ENCODE measurements at places on chromosomes 2 and 18.
A peak's percentile ranks its signal among the peaks of the same experiment; 100 is the strongest.

- DNase-seq: no peak
These were observed 97.2 kb downstream of the SMAD7 start for GRCh38 chr18:48853588-48853987.

DNA sequence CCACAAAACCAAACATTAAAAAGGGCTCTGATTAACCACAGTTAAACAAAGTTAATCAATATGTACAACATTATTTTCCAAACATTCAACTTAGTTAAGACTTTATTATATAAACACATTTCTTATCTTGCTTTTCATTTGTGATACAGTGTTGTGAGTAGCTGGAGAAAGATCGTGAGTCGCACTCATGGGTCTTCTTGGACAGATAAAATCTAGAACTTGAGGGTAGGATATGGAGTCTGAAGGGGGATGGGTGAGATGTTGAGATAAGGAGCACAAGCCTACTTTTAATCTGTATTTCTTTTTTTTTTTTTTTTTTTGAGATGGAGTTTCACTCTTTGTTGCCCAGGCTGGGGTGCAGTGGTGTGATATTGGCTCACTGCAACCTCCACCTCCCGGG lies 22.6 kb upstream of the TMEM214 start:
- no peak for DNase-seq

DNA sequence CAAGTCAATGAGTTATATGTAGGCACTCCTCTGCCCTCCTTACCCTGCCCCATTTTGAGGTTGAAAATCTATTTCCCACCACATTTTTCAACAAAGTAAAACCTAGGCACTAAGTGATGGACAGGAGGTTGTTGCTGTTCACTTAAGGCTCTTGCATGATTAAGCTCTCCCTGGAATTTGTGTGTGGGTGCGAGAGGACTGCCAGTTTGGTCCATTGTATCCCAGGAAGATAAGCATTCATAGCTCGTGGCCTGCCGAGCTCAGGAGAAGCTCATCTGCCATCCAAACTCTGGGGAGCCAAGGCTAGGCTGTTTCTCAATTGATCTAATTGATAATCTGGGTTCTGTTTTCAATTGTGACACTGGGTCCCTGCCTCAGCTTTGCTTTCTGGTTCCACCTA lies 4.7 kb upstream of the MAP4K4 start:
- DNase-seq: no peak

DNA sequence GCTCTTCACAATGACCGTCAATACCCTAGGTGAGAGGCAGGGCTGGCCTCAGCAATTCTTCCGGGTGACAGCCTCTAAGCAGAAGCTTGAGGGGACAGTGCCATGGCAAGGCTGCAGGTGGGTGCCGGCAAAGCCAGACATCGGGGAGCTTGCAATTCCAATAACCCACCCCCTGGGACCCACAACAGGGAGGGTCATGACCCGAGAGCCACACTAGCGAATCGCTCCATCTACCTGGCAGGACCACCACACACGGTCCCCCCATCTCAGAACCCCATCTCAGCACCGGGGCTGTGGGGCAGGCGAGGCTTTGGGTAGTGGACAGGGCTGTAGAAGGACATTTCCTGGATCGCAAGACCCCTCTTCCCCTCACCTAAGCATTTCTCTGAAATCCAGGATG lies 177.2 kb downstream of the ACKR3 start:
- DNase-seq: no peak

- no peak for DNase-seq
These were observed 67.3 kb upstream of the PPP1CB start for GRCh38 chr2:28684142-28684858.

GRCh38 chr2:217049956-217050355 lies 190.1 kb upstream of the TNP1 start:
- DNase-seq: no peak

DNA sequence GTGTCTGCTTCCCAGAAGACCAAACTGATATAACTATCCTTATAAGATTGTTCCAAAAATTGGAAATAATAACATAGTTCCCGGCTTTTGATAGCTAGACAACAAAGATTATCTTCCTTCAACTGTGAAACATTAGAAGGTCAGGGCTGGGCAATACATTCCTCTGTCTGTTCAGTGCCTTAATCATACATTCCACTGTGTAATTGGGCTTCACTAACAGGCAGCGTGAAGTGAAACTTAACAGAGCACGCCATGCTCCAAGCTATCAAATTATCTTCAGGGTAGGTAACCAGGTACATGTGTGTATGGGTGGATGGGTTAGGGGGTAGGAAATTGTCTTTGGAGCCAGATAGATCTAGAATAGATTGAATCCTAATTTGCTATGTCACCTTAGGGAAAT lies 23.5 kb upstream of the ARL5A start:
- no peak for DNase-seq

- no peak for DNase-seq
These were observed 29.5 kb downstream of the EPB41L5 start for GRCh38 chr2:120042359-120042758.

DNA sequence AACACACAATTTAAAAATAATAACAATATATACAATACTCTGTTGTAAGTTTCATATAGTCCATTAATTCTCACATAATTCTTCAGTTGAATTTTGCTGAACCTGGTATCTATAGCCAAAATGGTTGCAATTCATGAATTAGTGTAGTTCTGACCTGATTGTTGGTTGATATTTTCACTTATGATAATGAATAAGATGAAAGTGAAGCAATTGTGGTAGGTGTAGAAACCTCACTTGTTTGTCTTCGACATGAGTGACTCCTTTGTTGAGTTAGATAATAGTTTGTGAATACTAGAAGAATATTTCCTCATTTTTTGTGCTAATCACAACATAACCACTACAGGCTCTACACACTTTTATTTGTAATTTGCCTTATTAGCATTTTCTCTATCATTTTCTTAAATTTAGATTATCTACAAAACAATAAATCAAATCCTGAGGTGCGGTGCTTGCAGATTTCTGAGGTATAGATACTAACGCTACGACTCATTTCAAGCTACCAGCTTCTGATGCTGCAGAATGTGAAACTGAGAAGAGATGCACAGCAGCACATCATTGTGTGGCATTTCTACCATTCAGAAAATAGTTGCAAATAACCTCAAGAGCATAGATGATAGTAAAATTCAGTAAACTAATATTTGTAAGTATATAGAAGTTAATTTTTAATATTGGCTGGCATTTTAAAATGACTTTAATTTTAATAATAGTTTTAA lies 117.9 kb downstream of the KCNH7 start:
- no peak for DNase-seq

DNA sequence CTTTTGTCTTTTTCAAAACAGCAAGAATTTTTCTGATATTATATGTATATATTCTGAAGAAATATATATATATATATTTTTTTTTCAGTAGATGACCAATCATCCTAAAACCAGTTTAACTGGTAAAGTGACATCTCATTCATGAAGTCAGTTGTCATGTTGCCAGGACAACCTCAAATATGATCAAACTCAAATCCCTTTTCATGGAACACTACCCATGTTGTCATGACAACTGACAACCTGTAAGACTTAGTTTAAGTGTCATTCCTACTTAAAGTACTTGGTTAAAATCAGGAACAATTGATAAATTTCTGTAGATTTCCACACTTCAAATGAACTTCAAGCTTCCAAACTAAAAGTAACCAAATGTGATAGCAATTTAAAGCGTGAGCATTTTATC lies 101.8 kb upstream of the ERBB4 start:
- no peak for DNase-seq

DNA sequence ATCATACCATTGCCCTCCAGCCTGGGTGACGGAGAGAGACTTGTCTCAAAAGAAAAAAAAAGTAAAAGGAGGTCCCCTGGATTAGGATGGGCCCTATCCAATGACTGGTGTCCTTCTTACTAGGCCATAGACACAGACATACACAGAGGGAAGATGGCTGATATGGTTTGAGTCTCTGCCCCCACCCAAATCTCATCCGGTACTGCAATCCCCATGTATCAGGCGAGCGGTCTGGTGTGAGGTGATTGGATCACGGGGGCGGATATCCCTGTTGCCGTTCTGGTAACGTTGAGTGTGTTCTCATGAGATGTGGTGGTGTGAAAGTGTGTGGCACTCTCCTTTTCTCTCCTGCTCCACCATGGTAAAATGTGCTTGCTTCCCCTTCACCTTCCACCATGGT lies 7.8 kb upstream of the CNDP2 start:
- DNase-seq: no peak

- no peak for DNase-seq
These were observed 203.7 kb upstream of the DLGAP1 start for GRCh38 chr18:4658804-4659203.

DNA sequence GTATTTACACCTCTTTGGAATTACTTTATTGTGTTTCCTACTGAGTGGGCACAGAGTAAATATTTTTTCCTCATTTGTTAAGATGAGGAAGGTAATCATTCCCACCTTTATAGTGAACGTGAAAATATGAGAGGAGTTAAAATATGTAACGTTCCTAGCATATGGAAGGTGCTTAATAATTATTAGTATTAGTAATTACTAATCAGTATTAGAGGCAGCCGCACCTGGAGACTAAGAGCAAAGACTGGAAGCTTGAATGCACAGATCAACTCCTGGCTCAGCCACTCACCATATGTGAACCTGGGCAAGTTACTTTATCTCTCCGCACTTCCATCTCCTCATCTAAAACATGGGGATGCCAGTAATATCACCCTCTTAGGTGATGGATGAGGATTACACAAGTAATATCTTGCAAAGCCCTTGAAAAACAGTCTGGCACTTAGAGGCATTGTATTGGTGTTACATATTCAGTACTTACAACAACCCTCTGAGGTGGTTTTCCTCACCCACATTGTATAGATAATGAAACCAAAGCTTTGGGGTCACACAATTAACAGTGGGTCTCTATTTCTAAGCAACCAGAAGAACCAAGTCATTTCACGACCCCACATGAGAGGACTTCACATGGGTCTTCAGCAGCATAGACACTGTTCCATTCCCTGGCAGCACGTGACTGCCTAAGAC lies 100.3 kb upstream of the KCTD1 start:
- no peak for DNase-seq

DNA sequence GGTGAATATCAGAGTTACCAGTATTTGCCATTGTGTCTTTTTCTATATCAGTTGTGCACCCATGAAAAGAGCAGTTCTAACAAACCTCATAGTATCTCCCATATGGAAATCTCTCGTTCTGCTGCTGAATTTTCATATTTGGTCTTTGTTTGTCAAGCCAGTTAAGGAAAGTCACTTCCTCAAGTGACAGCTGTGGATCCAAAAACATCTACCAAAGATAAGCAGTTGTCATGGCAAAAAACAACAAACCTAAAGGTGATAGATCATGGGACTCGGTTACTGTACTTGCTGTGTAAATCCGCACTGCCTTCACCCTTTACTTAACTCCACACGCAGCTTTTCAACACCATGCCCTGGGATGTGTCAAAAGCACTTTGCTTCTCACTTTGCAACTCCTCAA lies 17.3 kb downstream of the BMP10 start:
- no peak for DNase-seq

DNA sequence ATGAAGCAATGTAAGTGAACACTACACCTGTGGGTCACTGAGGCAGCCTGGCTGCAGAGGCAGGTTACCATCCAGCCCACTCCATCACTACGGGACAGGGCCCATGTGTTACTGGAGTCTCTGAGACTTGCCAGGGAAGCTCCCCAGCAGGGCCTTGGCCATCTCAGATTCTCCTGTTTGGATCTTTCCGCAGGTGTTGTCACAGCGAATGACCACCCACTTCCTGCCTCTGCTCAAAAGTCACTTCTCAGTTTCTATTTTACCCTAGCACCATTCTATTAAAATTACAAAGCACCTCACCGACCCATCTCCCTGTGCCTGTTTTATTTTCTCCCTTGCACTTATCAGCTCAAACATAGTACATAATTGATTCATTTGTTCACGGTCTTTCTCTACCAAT lies 34.5 kb upstream of the L3MBTL4 start:
- DNase-seq: no peak

GRCh38 chr18:58668897-58669296 lies 2.4 kb upstream of the MALT1 start:
- DNase-seq: no peak

DNA sequence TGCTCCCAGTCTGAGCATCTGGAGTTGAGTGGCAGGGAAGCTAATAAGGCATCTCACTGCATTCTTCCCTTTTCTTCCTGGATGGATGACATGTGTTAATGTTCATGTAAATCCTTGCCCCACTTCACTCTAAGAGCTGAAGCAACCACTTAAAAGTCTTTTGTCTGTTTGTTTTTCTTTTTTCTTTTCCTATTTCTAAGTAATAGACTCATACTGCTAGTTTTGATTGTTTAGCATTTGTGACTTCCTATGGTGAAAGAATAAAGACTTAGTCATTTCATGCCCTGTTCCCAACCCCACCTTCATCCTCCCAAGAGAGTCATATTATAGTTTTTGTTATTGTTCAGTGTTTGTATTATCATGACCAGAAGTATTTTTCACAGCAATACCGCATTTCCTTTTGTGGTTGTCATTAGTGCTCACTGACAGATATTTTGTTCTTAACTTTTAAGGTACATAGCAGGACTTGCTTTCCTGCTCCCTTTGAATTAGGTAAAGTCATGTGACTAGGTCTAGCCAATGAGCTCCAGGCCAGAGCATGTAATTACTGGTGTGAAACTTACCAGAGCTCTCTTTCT lies 18.1 kb upstream of the SPP2 start:
- peak; percentile 46 for DNase-seq

DNA sequence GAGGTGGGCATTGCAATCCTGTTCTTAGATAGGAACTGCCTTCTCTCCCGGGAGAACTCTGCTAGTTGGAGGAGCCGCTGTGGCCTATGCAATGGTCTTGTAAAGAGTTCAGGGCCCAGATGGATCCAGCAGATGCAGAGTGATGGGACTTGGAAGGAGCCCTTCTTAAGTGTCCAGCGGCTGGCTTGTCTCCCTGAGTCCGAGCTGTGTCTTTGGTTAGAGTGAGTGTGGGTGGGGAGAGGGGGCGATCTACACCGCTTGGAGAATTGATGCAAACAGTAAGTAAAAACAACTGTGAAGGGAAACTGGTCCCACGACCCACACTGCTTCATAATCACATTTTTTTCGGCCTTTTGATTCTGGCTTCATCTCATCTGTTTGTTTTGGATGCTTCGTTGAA lies 89.8 kb upstream of the CYRIA start:
- no peak for DNase-seq

- no peak for DNase-seq
These were observed 206.0 kb downstream of the NCK2 start for GRCh38 chr2:105950521-105951383.

GRCh38 chr18:44682871-44683221 lies 2.2 kb downstream of the SETBP1 start:
- DNase-seq: no peak

DNA sequence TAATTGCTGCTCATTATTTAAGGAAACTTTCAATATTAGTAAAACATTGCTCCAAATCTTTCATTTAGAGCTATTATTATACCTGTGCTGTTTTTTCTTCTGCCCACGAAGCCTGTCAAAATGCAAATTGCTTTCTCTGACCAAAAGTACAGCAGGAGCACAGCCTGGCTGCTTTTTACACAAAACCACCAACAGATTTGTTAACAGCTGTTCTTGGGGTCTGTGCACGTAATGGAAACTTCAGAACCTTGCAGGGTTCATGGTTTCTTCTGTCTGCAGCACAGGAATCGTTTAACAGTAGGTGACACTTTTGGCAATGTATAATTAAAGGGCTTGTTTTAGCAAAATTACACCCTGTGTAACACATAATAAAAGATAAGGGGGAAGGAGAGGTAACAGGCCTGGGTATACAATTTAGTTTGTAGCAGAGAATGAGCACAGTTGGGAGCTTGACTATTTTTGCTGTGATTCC lies 447.3 kb downstream of the KCNJ3 start:
- DNase-seq: no peak

GRCh38 chr2:47486841-47487497 lies 84.0 kb downstream of the MSH2 start:
- no peak for DNase-seq
